Stimulated activated CD8-positive, alpha-beta memory T cell treated with anti-CD3 and anti-CD28 coated beads, Interleukin-7, amount 100 ng/mL, for 4 hours (primary cell): ENCODE measurements at places on chromosomes 12 and 14.

GRCh38 chr14:55626131-55626530 lies 46.1 kb downstream of the KTN1 start:
- no peak for DNase-seq

- DNase-seq = no peak
Measured at GRCh38 chr12:20211981-20212421, 156.3 kb upstream of the PDE3A start.

DNA sequence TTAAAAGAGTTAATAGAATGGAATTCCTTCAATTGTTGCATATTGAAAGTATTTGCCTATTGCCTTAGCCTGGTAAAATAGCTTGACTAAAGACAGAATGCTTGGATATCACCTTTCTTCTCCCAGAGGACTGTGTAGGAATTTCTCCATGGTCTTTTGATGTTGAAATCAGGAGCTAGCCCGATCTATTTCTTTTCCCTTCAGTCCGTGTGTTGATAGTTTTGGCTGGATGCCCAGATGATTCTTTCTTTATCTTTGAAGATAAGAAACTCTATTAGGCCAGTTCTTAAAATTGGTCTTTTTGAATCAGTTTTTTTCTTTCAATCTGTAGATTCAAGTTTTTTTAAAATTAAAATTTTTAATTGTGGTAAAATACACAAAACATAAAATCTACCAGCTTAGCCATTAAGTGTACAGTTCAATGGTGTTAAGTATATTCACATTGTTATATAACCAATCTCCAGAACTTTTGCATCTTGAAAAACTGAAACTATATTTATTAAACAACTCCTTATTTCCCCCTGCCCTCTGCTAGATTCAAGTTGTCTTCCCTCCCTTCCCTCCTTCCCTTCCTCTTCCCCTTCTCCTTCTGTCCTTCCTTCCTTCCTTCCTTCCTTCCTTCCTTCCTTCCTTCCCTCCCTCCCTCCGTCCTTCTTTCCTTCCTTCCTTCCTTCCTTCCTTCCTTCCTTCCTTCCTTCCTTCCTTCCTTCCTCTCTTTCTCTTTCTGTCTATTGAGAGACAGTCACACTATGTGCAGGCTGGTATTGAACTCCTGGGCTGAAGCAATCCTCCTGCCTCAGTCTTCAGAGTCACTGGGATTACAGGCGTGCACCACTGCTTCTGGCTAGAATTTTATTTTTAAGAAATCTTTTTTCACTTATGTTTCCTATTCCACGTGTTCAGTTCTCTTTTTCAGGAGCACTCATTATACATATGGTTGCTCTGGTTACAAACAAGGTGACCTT lies 10.1 kb downstream of the LACRT start:
- no peak for DNase-seq

- DNase-seq = no peak
Measured at GRCh38 chr14:76699209-76699938, 61.9 kb upstream of the VASH1 start.

DNA sequence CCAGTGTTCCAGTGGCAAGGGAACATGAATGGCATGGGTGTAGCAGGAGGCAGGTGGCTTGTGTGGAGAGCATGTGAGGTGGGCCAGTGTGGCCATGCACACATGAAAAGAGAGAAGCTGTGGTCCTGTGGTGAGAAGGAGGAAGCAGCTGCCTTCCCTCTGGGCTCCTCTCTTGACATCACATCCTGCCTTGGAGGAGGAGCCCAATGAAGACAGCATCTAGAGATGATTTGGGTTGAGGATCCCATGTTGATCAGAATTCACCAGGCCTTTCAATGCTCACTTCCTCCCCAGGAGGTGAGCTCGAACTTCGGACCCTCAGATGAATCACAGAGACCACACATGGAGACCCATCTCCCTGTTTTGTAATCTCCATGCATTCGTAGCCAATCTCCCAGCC lies 82.6 kb downstream of the LRRC74A start:
- no peak for DNase-seq

DNA sequence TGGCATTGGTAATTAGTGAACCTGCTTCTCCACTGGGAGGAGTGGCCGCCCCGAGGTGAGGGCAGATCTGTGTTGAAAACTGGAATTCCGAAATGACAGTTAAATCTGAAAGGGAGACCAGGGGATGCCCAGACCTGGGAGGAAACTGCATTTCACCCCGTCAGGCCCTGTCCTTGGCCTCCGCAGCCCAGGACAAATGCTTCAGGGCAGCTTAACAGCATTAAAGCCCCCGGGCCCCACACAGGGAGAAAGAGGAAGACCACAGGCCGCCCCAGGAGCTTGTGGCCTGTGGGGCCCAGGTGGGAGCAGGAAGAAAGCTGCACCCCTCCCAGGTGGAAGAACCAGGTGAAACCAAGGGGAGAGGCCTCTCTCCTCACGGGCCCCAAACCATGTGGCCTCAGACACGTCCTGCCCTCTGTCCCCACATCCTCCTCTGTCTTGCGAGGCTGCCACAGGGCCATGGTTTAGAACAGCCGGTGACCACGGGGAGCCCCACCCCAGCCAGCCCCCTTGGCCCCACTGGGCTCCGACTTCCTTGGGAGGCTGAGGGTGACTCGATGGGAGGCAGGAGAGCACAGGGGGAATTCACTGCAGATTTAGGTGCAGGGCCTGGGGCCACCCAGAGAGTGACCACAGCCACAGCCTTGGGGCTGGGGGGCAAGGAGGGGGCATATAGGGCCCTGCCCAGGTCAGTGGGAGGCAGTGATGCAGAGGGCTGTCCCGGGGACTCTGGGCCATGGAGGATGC lies 265.4 kb downstream of the ADGRD1 start:
- no peak for DNase-seq

DNA sequence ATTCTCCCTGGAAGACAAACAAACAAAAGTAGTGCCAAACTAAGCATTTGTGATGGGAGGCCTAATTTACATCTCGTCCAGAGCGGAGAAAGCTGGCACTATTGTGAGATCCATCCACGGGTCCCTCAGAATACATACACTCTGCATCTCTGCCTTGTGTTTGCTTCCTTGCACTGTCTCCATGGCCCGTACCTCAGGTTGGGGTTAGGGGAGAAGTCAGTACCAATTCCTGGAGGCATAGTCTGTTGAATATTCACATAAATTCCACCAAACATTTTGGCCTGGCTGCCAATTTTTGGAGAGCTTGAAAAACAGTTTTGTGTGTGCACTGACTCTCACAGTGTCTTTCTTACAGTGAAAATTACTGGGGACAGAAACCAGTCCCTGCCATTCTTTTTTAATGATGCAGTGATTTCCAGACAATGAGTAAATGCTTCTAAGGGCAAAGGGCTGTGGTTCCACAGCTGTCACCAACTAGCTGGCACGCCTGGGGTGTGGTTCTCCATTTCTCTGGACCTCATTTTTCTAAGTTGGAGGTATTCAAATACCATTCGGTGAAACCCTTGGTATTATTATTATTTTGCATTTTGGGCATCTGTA lies 119.7 kb upstream of the HIF1A start:
- no peak for DNase-seq

DNA sequence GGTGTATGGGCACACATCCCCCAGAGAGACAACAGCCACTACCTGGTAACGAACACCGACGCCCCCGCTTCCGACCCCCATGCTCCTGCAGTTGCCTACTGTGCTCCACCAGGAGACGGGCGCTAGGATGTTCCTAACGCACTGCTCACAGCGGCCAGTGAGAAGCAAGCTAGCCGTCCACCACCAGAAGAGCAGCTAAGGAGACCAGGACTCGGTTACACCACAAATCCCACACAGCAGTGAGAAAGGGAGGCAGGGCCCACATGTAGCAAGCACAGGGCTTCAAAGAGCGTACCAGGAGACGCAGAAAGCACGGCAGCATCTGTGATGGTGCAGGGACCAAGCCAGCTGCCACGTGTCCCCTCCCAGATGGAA lies 117.0 kb downstream of the NCOR2 start:
- DNase-seq = no peak

GRCh38 chr12:63079791-63080502 lies 71.1 kb downstream of the AVPR1A start:
- DNase-seq = no peak

- no peak for DNase-seq
Measured at GRCh38 chr12:32217354-32218310, 111.0 kb downstream of the BICD1 start.

- no peak for DNase-seq
Measured at GRCh38 chr14:65461730-65462129, 49.2 kb downstream of the FUT8 start.

DNA sequence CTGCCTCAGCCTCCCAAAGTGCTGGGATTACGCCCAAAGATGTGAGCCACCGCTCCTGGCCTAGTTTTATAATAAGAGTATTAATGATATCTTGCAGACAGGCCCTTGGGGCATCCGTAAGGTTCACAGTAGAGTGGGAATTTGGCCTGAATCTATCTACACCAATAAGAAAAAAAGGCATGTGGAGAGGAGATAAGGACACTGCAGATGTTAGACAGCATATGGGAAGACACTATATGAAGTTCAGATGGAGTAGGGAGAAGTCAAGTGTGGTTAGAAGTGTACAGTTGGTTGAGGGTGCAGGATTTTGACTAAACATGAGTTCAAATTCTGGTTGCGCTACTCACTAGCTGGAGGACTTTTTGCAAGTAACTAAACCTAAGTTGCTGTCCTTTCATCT lies 8.5 kb upstream of the TTC8 start:
- DNase-seq = no peak

GRCh38 chr12:52026263-52026662 lies 19.5 kb downstream of the TAMALIN start:
- no peak for DNase-seq

DNA sequence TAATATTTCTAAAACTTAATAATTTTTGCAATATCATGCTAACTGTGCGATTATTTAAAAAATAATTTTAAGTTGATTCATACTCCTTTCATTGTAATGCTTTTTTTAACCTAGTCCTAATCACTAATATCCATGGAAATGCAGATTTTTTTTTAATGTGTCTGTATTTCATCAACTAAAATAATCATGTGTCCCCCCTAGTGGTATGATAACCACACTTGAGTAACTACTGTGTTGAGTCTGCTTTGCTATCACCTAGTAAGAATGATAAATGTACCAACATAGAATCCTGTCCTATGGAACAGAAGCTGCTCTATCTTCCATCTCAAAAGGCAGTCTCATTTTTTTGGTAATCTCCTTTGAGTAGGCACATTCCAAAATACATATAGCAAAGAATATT lies 19.1 kb upstream of the SYNE2 start:
- DNase-seq = no peak

DNA sequence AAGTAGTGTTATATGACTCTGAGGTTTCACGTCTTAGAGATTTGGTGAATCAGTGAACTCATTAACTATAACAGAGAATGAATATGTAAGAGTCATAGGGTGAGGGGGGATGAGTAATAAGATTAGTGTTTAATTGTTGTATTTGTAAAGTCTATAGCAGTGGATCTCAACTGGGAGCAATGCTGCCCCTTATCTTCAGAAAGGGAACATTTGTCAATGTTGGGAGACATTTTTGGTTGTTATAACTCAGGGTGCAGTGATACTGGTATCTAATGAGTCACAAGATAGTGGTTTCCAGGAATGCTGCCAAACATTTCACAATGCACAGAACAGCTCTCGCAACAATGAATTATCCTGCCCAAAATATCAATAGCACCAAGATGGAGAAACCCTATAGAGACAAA lies 1193.7 kb downstream of the GALC start:
- no peak for DNase-seq

DNA sequence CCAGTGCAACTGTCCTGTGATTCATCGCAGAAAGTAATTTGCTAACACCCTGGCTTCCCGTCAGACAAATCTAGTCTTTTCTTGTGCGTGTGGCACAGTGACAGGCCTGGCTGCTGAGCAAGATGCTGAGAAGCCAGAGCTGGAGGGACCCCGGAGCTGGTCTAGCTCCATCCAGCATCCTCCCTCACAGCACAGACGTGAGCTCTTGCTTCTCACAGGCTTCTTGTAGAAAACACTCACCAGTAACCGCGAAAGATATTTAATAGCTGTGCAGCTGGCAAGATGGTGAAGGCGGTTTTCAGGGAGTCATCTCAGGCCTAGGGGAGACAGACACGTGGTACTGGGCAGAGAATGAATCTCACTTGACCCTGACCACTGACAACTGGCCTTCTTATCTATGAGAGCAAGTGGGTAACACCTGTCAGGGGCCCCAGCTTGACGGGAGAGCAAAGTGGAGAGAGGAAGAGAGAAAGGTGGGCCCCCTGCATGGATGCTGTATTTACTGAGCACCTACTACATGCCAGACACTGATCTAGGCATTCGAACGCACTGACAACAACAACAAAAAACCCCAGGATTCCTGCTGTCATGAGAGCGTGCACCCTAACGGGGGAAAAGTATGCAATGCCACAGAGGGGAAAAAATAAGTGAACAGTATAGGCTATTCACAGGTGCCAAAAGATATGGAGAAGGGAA lies 63.3 kb downstream of the CCDC88C start:
- DNase-seq = no peak

DNA sequence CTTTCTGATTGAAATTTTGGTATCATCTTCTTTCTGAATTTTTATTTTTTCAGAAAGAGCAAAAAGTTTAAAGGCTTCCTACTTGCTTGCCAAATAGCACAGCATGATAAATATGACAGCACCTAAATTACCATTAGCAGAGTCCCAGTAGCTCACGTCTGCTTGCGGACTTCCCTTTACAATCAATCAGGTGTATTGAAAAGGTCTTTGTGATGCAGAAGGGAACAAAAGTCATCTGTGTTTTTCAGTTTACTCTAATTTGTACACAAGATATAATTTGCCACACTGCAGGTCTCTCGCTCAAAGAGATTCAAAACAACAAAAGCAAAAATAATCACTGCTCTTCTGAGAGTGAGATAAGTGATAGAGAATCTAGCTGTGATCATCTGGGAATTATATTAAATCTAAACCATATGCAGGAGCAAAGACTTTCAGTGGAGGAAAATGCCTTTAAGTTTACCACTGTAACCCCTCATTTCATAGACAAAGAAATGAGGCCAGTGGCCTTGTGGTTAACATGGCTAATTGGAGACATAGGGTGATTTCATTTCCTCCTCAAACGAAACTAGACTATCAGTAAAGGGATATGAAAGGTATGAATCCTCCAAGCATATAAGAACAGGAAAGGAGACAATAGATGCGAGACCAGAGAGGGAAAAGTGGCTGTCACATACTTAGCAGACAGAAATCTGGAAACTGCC lies 240.8 kb upstream of the TMPO start:
- no peak for DNase-seq

GRCh38 chr14:58899317-58899713 lies 261.6 kb downstream of the DACT1 start:
- no peak for DNase-seq

GRCh38 chr14:68506021-68506644 lies 286.7 kb downstream of the ZFP36L1 start:
- no peak for DNase-seq

GRCh38 chr12:120453977-120454376 lies 7.7 kb downstream of the GATC start:
- no peak for DNase-seq
